ENCODE measurements at places on chromosomes 5 and 9.

GRCh38 chr9:100064872-100065581, 33.8 kb downstream of the ERP44 start:
- DNase-seq: no peak

DNA sequence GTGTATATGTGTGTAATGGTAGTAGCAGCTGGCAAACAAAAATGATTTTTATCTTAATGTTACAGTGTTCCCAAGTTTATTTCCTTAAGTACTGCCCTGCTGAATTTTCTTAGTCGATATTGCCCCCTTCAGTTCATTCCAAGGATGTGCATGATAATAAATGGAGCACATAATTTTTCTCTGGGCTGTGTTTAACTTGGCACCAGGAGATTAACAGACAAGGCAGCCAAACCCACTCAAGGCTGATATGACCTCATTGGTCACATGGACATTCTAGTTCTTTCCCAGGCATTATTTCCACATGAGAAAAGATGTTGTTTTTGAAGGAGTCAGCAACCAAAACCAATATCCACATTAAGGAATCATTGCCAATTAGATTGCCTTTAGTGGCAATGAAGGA, 61.8 kb downstream of the COX7C start:
- peak; percentile 28 for DNase-seq

DNA sequence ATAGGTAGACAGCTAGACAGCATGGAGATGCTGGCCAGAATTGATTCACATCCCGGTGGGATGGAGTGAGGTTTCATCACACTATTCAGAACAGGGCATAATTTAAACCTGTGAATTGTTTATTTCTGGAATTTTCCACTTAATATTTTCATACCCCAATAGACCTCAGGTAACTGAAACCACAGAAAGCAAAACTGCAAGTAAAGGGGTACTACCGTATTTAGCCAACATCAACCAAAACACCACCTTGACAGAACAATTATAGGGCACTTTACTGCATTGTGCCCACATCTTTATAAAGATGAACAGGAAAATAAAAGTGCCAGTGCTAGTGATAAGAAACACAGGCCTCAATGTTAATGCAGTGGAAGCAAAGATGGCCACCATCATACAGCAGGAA, 7.5 kb downstream of the SERINC5 start:
- no peak for DNase-seq

DNA sequence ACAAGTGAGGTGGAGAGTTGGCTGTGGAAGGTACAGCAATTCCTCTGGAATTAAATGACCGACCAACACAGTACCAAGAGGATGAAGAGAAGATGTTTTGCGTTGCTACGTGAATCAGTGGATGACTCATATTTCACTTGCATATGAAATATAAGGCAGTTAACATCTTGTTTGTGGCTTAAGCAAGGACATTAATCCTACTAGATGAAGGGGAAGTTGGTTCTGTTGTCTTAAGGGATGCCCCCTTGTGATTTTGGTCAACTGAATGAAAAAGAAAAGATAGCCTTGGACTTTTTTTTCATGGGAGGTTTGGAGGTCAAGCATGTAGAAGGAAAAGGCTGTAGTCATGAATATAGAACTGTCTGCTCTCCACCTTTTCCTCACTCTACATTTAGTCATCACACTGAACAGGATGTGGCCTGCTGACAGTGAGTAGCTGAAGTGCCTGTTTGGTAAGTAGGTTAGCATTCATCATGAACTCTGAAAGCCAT, 33.9 kb downstream of the VLDLR start:
- no peak for DNase-seq

DNA sequence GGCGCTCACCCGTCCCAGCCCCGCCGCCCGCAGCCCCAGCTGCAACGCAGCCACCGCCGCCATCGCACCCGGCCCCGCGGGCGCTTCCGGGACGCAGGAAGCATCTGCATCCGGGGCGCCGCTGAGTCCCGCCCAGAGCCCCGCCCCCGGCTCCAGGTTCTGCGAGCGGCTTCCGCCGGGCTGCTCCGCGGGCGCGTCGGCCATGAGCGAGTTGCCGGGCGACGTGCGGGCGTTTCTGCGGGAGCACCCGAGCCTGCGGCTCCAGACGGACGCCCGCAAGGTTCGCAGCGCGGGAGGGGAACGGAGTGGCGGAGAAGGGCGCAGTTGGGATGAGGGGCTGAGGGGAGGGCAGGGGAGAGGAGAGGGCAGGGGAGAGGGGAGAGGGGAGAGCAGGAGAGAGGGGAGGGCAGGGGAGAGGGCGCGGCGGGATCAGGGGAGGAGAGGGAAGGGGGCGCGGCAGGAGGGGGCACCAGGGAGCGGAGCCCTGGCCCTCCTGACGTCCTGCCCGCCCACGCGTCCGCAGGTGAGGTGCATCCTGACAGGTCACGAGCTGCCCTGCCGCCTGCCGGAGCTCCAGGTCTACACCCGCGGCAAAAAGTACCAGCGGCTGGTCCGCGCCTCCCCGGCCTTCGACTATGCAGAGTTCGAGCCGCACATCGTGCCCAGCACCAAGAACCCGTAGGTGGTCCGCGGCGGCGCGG, at the start of the genes SURF1 and SURF2:
TSS of gene SURF1 (minus strand) at position 97 of the 701 bp plus-strand sequence. CDS start at position 63, 34 bp downstream.
TSS of gene SURF2 (plus strand) at position 160 of the 701 bp plus-strand sequence. CDS start at position 203, 43 bp downstream.
- DNase-seq: peak; percentile 92

- no peak for DNase-seq
These were observed 58.0 kb downstream of the LOX start for GRCh38 chr5:122019919-122020590.

- DNase-seq: no peak
These were observed 68.2 kb downstream of the MFAP3 start for GRCh38 chr5:154107010-154107409.

DNA sequence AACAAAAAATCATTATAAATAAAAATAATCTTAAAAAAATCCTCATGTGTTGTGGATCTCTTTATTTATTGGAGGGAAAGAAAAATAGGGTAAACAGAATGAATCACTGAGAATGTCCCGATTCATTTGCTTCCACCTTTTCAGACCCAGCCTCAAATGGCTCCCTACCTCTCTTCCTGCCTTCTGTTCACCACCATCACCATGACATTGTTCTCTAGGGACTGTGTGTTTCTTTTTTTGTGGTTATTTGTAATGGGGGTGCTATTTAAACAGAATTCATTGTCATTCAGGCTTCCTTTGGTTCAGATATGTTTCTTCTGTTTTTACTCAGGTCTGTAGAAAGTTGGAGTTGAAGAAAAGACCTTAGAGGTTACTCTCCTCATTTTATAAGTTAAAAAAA, 198.2 kb downstream of the KIF4B start:
- no peak for DNase-seq

DNA sequence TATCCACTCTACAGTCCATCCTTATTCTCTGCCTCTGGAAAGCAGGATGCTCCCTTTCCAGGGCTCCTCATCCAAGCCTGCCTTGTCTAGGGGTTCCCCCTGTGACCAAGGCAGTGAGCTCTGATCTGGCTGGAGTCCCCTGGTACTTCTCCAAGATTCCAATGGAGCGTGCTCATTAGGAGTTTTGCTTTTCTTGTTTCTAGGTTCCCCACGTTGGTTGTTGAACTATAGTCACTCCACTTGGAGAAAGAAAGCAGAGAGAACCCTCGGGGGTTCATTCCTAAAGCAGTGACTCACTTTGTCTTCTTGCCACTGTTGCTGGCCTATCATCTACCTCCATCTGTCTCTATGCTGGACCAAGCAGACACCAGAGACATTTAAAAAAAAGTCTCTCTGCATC, 192.6 kb downstream of the TLE4 start:
- peak; percentile 63 for DNase-seq

DNA sequence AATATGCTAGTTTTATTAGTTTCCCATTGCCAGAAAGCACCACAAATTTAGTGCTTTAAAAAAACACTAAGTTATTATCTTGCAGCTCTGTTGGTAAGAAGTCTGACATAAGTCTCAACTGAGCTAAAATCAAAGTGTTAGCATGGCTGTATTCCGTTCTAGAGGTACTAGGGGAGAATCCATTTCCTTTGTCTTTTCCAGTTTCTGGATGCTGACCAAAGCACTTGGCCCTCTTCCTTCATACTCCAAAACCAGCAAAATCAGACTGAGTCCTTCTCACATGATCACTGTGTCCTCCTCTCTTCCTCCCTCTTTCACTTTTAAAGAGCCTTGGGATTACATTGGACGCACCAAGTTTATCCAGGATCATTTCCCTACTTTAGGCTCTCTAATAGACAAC, 9.5 kb downstream of the CDH18 start:
- DNase-seq: no peak

GRCh38 chr5:107449369-107449768, 221.4 kb downstream of the EFNA5 start:
- DNase-seq: no peak

DNA sequence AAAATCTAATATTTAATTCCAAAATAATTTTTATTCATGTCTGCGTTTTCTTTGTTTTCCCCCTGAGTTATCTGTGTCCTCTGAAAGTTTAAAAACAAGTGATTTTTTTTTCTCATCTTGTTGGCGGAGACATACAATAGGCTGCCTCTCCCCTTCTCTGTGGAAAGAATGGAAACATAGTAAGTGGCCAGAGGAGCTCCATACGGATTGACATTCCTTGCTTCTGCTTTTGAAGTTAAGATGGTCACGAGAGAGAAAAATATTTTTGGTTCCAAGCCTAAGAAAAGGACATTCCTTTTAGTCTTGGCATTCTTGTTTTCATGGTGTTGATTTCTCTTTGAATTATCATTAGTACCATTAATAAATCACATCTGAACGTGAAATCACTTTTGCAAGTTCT, 28.3 kb downstream of the ZNF462 start:
- DNase-seq: no peak

DNA sequence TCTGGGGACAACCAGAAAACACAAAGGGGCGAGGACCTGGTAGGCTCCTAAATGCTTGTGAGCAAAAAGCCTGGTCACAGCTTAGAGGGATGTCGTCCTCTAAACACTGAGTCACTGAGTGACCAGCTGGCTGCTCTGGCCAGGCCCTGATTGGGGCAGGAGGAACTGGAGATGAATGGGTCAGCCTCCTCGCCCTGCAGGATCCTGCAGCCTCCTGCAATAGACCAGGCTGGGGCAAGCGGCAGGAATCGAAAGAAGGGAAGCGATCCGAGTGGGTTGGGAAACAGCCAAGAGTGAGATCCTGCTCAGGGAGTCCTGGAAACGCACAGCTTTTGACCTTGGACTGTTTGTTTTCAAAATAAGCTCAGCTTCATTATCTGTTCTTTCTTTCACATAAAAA, 34.1 kb upstream of the MSX2 start:
- peak; percentile 60 for DNase-seq

DNA sequence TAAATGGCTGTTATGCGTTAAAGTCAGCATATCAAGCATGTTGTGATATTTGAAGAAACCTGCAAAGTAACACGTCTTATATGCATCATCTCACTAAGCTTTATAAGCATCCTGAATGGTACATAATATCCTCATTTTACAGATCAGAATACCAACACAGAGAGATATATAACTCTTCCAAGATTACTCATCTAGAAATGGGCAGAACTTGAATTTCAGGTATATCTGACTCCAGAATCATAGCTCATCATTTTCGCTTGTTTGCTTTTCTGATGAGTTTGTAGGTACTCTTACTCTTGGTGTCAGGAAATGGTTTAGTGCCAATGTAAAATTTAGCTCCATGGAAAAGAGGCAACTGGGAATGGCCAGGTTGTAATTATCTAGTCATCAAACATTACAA, 232.3 kb upstream of the ANKH start:
- peak; percentile 5 for DNase-seq

DNA sequence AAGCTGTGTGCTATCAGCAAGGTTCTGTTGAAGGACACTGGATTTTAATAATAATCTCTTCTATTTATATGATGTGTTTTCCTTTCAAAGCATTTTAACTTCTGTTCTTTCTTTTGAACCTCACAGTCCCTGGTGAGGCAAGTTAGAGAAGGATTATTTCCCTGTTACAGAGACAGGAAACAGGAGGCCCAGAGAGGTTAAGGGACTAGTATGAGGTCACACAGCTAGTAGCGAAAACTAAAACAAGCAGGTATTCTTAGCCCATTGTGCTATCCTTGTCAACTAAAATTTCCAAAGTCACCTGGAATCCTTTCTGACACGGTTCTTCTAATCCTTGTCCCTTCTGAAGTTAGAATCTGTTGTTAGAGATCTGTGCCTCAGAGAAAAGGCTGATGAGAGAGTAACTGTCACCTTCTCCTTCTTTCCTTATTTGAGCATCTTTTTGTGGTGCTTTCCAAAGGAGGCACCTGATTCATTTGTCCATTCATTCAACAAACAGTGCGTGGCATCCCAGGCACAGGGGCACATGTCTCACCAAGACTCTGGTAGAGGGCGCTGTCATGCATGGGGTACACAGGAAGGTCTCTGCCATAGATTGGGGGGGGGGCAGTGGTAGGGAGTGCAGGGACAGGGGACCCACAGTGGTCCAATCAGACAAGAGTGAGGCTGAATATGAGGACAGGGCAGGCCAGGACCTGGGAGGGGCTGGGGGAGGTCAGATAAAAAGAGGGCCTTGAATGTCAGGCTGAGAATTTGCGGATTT, 61.5 kb downstream of the CRB2 start:
- no peak for DNase-seq

- no peak for DNase-seq
These were observed 130.9 kb upstream of the GNA14 start for GRCh38 chr9:77779010-77779409.

DNA sequence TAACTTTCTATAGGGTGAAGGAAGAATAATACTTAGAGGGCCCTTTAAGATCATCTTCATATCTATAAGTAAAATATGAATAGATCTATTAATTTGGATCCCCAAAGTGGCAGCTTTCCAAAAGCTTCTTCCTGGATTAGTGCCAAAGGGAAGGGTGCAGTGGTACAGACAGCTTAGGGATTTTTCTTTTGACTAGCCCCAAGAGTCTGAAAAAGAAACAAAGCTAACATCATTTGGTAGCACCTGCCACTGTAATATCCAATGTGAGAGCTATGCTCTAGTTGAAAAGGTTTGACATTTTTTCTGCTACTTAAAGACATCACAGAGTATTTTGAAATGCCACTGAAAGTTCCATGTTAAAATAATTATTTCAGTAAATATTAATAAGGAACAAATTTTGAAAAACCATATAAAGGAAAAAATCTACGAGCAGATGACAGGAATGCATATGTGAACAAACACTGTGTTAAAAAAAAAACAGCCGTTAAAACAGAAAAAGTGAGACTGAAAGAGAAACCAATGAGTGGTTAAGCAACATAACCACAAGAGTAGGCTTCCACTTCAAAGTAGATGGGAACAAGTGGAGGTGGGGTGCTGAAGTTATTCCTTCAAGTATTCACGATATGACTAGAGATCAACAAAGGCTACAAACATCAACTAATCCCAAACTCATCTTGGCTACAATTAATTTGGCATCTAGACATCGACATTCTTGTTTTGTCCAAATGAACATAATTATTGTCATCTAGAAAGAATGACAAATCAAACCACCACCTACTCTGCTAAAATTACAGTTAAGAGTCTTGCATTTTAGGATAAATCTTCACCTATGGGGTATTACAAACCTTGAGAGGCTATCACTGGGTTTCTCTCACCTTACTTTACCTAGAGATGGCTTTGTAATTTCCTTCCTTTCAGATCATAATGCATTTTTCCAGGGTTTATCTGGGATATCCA, 137.5 kb downstream of the CPLANE1 start:
- no peak for DNase-seq

- peak; percentile 79 for DNase-seq
These were observed 34.6 kb downstream of the RXRA start for GRCh38 chr9:134360897-134361296.

- peak; percentile 79 for DNase-seq
These were observed 100.3 kb upstream of the PANK3 start for GRCh38 chr5:168679515-168679920.

- no peak for DNase-seq
These were observed 90.0 kb downstream of the ANKRD33B start for GRCh38 chr5:10653751-10654400.
